ENCODE measurements at places on chromosomes 1 and 21.

GRCh38 chr1:32339363-32339978 lies 3.4 kb upstream of the MARCKSL1 start:
- DNase-seq = no peak

DNA sequence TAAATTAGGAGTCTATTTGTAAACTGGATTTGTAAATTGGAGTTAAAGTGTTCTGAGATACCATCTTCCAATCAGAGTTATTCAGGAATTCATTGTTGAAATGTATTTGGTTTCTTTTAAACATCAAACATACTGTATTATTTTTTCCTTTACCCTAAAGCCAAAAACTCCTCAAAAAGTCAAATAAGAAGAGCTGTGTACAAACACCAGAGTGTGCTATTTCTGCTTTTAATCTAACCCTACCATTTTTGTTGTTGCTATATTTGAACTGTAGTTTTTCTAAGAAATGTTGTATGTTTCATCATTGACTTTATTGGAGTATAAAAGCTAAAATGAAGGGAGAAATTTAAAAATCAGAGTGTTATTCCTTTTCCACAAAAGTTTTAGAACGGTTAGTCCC lies 35.8 kb downstream of the SLC30A7 start:
- no peak for DNase-seq

DNA sequence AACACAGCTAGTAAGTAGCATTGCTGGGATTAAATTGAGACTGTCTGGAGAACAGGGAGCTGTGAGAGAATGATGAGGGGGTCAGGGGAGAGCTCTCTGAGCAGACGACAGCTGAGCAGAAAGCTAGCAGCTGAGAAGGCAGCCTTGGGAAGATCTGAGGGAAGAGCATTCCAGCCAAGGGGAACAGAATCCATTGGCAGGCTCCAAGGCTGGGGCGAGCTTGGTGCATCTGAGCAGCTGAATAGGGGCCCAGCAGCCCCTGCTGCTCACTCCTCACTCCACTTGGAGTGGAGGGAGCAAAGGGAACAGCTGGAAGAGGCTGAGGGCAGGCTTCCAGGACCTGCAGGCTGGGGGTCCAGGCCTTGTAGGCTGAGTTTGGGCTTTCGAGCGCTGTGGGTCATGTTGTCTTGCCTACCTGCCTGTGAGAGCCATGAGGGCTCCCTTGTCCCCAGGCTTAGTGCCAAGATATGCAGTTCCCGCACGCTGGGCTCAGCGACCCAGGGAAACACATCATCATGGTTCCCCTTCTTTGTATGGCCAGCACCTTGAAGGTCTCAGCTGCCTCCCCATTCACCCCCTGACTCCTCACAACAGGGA lies 10.5 kb downstream of the ACOT11 start:
- no peak for DNase-seq

DNA sequence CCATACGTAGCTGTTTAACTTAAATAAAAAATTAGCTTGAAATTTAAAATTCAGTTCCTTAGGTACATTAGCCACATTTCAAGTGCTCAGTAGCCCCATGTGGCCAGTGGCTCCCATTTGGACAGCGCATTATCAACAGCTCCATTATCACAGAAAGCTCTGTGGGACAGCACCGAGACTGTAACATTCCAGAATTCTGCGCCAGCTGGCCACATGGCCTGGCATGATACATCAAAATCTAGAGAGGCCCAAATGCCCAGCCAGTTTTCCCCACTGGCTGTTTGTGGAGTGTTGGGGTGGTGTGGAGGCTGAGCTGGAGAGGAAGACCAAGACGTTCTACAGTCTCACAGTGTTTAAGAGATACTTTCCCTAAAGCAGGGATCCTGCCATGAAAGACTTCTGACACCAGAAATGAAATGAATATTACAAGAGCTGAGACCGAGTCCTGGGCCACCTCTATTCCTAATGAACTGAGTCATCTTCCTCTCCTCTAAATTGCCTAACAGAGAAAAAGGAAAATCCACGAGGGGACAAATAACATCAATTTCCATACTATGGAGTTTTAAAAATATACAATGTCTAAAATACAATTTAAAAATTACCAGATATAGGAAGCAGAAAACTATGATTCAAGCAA lies 27.3 kb upstream of the ACTA1 start:
- no peak for DNase-seq

GRCh38 chr1:79310609-79311008 lies 304.1 kb upstream of the ADGRL4 start:
- no peak for DNase-seq

GRCh38 chr1:165434281-165434680 lies 10.6 kb downstream of the RXRG start:
- no peak for DNase-seq

DNA sequence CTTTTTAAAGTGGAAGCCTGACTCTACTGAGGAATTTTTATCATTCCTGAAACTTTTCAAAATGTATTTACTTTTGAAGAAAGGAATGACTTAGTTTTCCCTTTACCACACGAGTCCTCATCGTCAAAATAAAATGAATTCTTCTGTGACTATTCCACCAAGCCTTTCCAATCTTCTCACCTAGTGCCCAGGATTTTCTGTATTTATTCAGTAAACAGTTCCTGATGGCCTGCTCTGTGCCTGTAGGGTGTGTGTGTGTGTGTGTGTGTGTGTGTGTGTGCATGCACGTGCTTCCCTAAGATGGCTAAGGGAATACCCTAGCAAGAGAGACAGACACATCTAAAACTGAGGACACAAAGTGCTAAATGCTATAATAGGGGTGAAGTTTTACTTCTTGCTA lies 395.0 kb upstream of the USP24 start:
- no peak for DNase-seq

GRCh38 chr1:48202030-48202752 lies 20.3 kb upstream of the SLC5A9 start:
- DNase-seq = peak; percentile 50

- DNase-seq = no peak
These were observed 89.4 kb upstream of the B3GALT2 start for GRCh38 chr1:193275773-193276172.

- DNase-seq = no peak
These were observed 21.6 kb downstream of the SYF2 start for GRCh38 chr1:25210728-25211127.

- no peak for DNase-seq
These were observed 12.2 kb downstream of the OR2B11 start for GRCh38 chr1:247445526-247446356.

DNA sequence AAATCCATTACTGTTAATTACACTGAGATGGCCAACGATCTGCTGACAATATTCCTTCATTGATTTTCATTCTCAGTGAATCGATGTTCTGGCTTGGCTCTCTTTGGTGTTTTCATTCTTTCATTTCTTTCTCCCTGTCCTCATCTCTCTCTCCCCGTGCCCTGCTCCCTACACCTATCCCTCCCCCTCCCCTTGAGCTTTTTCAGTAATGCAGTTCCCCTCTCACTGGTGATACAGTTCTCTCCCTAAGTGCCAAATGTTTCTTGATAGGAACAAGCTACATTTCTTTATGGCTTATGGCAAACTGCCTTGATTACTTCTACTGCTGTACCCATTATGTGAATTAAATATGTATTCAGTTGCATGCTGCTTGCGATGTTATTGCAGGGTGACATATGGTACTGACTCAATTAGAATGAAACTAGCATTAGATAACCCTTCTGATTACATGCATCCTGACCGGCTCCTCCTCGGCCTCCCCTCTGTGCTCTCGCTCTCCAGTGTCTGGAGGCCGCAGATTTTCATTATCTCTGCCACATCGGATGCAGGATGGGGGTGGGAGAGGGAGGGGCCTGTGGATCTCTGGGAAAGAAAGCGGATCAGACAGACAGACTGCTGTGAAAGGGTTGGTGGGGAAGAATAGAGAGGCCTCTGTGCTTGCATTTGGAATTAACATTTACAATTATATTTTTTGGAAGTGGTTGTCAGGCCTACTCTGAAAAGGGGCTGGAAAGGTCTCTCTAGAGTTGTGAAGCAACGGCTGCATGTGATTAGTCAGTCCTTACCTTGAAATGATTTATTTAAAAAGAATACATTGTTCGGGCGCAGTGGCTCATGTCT lies 130.9 kb downstream of the PBX1 start:
- DNase-seq = no peak

DNA sequence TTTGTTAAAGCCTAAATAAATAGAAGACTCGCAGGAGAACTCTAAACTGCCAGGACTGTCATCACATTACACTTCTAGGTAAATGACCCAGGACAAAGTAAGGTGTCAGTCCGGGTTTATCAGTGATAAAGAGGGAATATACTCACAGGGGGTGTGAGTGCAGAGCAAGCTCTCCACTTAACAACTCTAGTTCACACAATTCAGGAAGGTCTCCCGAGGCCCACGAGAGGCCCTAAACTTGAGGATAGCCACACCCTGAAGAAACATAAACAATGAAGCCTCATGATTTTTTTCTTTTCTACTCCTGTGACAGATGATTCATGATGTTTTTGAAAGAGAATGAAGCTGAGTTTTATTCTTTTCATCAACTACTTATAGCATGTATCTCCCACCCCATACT lies 65.6 kb upstream of the EXO1 start:
- no peak for DNase-seq

DNA sequence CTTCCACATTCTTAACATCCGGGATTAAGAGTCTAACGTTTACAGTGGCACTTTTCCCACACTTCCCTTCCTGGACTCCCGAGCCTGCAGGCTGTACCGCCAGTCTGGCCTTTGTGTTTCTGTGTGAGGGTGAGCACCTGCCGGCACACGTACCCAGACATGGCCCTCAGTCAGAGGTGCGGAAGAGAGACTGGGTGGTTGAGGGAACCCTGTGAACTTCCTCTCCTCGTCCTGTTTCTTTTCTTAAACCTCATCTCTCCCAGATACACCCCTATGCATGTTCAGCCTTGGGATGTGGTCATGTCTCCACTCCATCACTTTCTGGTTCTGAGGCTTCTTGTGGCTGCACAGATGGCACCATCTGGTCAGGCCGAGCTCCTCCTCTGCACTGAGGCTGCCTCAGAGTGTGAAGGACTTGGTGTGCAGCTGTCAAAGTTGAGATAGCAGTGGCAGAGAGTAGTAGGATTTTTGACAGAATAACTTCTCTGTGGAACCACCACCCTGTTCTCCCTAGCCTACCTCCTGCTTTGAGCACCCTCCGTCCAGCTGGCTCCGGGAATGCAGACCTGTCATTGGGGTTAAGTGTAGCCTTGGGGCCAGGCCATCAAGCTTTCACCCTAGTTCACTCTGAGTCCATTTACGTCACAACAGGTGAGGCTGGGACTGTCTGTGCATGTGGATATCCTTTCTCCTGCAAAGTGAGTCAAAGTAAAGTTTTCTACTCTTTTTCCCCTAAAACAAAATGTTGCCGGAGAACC lies 31.4 kb downstream of the VASH2 start:
- DNase-seq = no peak

DNA sequence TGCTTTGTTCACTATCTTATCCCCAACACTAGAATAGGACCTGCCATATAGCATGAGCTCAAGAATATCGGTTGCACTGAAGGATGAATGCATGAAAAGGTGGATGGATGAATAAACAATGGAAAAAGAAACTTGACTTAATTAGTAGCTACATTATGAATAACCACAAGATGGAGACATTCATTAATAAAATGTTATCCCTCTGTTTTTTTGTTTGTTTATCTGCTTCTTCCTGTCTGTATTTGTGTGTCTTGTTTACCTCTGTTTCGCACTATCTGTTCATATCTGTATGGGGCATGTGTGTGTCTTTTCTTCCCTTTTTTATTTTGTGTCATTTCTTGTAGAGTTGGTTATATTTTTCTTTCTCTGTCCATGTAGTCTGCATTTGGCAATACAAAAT lies 1.1 kb upstream of the OR14I1 start:
- no peak for DNase-seq

DNA sequence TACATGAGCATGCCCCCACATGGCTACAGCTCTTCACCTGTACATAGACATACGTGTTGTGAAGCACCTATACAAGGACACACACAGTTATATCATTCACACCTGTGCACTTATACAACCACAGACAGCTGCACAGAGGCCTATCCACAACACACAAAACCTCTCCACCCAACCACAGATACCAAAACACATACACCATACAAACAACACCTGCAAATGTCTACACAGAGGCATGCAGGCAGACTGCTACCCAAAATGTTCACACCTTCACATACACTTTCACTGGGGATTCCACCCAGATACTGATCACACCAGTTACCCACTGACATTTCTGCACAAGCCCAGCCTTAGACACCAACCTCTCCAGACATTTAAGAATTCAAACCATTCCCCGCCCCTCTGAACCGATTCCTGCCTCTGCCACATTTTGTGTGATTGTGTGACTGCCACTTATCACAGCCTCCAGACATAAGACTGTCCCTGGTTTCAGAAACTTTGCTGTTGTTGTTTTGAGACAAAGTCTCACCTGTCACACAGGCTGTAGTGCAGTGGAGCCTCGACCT lies 2.0 kb downstream of the C1orf232 start:
- DNase-seq = no peak

DNA sequence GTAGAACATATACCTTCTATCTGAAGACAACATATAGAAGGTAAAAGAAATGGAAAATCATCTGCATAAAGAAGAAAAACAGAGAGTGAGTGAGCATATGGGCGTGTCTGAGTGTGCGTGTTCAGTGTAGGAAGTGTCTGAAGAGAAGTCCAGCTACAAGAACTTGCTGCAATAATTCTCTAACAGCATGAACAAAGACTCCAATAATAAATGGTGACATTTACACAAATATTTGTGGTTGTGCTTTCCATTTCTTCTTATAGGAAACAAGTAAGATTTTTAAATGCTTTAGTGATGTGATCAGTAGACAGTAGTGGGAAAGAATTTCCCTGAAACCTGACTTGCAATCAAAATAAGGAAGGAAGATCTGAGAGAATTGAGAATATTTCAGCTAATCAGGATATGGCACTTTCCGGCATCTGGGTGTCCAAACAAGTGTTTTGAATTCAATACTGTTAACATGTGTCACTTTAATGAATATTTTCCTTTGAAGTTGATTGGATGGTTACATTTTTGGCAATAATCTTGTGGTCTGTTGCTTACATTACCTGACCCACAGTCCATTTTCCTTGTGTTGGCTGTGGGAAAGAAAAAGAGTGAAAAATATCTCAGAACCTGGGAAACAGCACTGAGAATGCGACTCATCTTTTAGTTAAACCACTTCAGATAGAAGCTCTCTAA lies 154.0 kb downstream of the TGFB2 start:
- DNase-seq = peak; percentile 76

- DNase-seq = no peak
These were observed 80.2 kb upstream of the ACTL8 start for GRCh38 chr1:17674726-17675500.

DNA sequence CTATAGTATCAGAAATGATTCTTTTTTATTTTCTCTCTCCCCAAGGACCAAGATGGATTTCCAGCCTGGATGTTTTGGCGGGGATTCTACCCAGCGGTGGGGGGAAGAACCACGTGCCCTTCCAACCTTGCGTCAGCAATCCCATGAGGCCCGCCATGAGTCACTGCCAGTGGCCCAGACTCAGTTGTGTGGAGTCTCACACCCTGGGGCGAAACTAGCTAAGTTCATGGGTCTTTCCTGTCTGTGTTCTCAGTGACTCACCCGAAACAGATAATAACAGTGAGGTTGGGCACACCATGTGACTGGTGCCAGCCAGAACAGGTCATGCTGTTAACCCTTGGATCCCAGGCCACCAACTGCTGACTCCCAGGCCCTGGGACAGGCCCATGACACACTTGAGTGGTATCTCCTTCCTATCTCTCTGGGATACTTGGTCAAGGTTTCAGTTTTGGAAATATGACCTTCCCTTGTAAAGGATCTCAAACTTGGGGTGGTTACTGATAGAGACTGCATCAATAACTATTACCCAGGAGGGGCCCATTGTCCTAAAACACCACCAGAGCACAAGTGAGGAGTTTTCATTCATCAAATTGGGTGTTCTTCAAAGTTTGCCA lies 98.0 kb upstream of the DUSP10 start:
- peak; percentile 38 for DNase-seq

Measured in GM04504 (cell line).